ENCODE measurements at places on chromosomes 6 and 20.

- no peak for DNase-seq
Observed at GRCh38 chr6:15073883-15074465, 171.9 kb upstream of the JARID2 start.

DNA sequence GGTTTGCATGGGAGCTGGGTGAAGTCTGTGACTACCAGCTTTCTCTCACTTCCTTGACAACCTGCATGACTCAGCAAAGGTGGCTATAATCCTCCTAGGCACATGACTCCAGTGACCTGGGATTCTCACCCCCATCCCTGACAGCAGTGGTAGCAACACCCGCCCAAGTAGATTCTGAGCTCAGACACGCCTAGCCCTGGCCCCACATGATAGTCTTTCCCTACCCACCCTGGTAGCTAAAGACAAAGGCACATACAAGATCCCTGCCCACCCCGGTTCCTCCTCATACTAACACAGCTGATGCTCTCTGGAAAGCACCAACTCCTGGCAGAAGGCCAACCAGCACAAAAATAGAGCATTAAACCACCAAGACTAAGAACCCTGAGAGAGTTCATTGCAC, 25.9 kb upstream of the CRISP1 start:
- DNase-seq, result no peak

DNA sequence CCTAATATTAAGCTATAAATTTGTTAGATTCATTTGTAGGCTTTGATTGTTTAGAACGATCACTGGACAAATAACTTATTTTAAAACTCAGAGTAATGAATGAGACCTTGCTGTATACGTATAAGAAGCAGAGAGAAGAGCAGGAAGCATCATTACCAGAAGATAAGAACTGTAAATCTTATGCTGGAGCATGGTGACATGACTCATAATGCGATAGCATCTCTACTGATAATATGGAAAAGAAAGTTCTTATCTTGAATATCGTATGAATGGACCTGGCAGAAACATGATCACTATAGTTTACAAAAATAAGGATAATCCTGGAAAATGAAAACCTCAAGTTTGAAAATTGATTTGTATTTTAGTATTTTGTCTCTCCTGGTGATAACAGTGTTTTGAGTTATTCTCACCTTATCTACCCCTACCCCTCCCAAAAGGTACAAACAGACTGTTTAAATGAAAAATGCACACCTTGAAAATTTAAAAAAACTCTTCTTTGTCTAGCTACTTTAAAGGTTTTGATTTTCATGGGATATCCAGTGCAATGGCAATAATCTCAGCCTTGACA, 2.0 kb upstream of the ZSCAN26 start:
- no peak for DNase-seq

DNA sequence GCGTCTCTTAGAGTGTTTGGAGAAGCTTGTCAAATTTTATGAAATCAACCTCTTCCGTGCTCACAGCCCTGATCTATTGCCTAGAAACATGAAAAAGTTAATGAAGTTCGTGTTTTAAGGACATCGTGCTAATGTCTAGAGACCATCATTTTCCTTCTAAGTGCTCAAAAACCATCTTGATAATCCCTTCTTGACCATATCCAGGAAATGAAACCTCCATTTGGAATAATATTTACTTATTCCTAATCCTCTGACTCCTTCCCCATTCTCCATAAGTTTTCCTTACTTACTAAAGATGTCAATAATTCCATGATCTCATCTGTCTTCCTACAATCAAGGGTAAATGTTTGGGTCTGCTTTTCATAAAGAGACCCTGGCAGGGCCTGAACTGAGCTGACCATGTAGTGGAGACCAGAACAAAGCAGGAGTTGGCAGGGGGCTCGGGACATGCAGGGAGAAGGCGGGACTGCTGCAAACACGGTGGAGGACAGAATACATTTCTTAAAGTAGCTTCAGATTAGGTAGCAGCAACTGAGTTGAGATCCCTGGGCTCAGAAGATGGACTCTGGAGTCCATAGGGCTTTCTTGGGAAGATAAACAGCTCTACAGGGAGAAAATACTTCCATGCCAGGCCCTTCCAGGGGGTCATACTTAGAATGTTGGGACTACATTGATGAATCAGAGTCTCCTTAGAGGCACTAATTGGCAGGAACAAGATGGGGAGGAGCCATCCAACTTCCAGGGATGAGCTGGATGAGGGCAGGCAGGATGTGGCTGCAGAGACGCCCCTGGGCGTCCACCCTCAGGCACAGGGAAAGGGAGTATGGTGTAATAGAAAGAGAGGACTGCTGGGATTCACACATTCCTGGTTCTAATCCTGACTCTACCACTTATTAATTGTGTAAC, 100.7 kb downstream of the RIN2 start:
- no peak for DNase-seq

GRCh38 chr20:13581451-13581850, 57.3 kb downstream of the TASP1 start:
- no peak for DNase-seq

- DNase-seq, result no peak
Observed at GRCh38 chr6:44327096-44327495, 13.9 kb upstream of the AARS2 start.

DNA sequence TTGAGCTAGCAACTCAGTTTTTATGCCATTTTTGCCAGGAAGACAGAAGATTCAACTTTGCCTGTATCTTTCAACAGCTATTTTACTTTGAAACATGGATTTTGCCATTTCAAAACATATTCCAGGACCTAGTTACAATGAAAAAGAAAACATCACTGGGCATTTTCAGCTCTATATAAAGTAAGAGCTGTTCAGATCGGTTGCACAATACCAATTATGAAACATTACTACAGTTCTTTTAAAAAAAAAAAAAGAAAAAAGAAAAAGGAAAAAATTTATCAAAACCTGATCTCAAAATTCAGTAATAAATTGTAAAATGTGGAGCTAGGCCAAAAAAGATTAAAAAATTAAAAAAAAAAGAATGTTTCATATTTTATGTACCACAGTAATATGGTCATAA, 15.6 kb downstream of the BCLAF1 start:
- no peak for DNase-seq

DNA sequence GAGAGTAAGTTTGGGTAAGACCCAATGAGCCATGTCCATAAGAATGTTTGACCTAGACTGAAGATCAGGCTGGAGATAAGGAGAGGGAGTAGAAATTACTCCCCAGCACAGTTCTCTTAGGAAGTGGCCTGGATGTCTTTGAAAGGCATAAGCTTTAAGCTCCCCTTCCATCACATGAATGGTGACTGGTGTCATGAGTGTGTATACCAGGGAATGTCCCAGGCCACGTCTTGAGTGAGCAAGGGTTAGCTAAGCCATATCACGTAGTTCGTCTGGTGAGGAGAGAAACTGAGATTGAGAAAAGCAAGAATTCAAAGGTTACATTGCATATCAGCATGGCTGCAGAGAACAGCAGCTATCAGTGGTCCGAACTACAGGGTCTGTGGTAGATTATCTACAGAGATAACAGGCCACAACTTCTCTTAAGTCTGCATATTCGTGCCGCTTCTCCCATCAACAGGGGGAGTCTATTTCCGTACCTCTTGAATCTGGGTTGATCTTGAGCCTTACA, 60.1 kb upstream of the BMP2 start:
- DNase-seq, result no peak

DNA sequence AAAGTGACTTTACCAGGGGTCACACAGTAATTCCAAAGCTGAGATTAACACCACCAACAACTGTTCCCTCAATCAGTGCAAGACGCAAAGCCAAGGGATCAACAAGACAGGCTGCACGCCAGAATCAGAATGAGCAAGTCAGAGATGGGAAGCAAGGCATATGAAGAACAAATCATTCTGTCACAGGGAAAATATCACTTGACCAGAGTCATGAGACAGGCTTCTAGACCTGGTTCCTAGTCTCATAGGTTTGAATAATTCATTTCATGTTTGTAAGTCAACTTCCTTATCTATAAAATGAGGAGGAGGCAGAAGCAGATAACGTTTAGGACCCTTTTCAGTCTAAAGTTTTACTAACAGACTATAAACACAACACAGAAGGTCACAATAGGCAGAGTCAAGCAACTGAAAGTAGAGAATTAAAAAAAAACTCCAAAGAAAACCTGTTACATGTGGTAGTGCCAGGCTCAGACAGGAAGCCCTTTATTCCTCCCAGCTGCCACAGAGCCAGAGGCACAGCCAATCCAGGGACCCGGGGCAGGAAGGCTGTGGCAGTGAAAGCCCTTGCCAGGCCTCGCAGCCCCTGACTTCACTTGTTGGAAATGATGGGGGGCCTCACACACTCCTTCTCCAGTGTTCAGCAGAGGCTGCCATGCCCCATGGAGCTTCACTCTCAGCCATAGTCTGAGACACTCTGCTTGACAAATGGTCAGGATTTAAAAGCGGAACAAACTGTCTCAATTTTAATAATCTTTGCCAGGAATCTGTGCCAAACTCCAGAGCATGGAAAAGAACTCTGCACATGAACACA, 29.2 kb upstream of the DST start:
- no peak for DNase-seq

DNA sequence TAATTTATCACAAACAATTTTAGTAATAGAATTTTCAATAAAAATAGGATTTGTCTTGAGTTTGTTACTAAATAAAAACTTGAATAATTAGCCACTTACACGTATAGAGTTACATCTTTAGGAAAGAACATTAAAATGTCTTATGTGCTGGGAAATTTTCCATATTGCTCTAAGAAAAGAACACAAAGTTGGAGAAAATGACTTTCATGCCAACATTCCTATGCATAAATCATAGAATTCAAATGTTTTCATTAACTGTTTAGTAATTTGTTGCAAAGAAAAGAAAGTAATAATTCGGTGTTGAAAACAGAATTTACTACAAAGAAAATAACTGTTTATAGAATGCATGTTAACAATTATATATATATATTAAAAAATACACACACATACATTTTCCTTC, 4.7 kb upstream of the TBC1D32 start:
- no peak for DNase-seq

GRCh38 chr6:96675597-96675996, 112.7 kb downstream of the FHL5 start:
- DNase-seq, result no peak

GRCh38 chr6:106102967-106103727, 17.0 kb downstream of the PRDM1 start:
- no peak for DNase-seq

- no peak for DNase-seq
Observed at GRCh38 chr6:31547727-31548543, 527 bp downstream of the NFKBIL1 start.

DNA sequence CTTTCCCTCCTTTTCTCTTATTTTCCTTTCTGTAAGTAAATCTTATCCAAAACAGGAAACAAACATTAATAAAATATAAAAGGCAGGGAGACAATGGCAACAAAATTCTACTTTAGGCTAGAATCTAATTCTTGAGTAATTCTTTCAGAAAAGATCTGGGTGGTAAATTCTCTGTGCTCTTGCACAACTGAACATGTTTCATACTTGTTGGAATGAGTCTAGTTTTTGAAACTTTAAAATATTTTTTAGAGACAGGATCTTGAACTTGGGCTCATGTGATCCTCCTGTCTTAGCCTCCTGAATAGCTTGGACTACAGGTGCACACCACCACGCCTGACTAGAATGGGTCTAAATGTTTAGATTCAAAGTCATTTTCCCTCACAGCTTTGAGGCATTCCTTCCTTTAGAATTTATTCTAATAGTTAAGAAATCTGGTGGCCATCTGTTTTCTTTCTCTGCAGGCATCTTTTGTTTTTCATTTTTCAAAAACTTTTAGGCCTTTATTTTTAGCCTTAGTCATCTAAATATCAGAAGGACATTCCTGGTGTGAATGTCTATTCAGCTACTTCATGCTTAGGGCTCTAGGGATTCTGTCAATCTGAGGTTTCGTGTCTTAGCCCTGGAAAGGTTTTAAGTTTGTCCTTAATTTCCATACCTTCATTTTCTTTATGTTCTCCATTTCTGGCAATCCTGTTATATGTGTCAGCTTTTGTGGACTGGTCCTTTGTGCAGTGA, 76.5 kb downstream of the CDKAL1 start:
- DNase-seq, result no peak

- DNase-seq, result no peak
Observed at GRCh38 chr6:100404051-100404450, 60.7 kb downstream of the SIM1 start.

GRCh38 chr6:391559-392440, at the start of gene IRF4:
TSS of gene IRF4 (plus strand) at chr6:391752. CDS start at chr6:393153, 1,401 bp downstream.
- no peak for DNase-seq

GRCh38 chr6:73081955-73082354, 143.3 kb downstream of the KHDC1L start:
- no peak for DNase-seq

DNA sequence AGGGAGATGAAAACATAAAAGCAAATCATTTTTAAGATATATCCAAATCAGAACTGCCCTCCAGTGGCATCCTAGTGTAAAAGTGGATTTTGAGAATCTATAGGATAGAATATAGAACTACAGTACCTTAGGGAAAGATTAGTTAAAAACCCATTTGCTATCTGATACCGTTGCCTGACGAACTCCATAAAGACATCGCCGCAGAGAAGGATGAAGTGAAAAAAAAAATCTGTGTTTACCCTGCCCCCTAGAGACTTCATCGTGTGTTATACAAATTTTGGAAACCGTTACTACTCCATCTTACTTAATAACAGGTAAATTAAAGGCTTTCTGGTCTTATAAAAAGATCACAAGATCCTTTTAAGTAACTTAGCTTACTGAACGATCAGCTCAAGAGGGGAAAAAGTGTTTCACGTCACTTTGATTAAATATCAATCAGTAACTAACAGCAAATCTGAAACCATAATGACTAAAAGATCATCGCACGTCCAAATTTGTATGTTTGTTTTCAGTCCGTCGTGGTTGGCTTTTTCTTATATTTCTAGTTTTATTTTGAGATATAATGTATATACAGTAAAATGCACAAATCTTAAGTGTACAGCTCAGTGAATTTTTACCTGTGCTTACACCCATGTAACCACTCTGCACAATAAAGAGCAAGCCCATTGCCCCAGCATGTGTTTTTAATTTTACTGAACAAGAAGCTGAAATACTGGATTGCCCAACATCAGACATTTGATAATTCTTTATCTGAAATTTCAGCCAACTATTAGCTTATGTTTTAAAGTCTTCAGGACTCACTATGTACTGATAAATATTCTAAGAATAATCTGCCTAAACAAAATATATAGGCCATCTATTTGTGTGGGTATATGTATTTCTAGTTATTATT, 881 bp upstream of the MCM3 start:
- peak; percentile 41 for DNase-seq

- DNase-seq, result peak; percentile 27
Observed at GRCh38 chr20:45934046-45934585, 367 bp upstream of the PCIF1 start.

GRCh38 chr6:41531591-41532582, 14.3 kb upstream of the FOXP4 start:
- DNase-seq, result no peak

- DNase-seq, result no peak
Observed at GRCh38 chr20:37823296-37823980, 79.5 kb upstream of the VSTM2L start.

- no peak for DNase-seq
Observed at GRCh38 chr6:6891949-6892461, 215.8 kb upstream of the RREB1 start.

- no peak for DNase-seq
Observed at GRCh38 chr6:46291275-46291633, 120.5 kb upstream of the ENPP5 start.

Measured in ACHN (cell line).